ENCODE measurements at places on chromosomes 11 and 22. TPM values are rescaled to one million over a fixed set of nuclear protein-coding genes. Genes with fewer than 3 reads are reported as not detected.

DNA sequence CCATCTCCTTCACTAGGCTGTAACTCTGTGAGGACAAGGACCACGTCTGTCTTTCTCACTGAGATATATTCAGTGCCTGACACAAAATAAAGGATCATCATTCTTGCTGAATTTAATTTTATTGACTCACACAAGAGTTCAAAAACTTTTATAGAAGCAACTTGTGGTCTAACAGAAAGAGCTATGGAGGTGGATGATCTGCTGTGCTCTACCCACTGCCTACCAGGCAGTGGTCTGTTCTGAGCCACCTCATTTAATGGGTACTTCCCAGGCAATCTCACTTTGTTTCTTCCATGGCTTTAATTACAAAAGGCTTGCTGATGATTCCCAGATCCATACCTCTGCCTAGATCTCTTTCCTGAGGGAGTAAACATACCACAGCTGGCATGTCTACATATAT lies 4.7 kb downstream of the BTBD18 start:
- H3K27ac ChIP-seq = no peak overlapping the region
- no peaks in the 10 kb centered on the region for H3K27me3 ChIP-seq
- H3K4me3 ChIP-seq = no peak overlapping the region
- H3K36me3 ChIP-seq = peaks cover 12% of the 10 kb centered on the region

DNA sequence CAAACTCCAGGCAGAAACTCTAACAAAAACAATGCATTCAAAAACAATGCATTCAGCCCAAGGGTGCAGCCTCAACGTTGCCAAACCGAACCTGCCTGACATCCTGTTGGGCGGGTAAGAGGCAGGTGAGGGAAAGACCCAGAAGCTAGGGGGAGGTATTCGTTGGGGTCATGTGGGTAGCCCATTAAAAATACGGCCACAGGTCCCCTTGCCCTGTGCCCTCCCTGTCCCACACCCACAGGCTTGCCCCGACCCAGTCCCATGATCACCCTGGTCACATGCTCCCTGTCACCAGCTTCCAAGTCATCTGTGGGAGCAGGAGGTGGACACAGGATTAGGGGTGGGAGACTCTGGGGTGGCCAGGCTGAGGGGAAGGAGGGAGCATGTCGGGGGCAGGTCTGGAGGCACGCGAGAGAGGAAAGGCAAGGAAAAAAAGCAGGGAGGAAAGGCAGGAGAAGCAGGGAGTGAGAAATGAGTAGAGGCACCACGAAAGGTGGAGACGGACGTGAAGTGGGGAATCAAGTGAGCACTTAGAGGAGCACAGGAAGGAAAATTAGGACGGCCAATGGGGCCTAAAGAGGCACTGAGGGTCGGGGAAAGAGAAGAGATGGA lies 683 bp downstream of the PLA2G6 start:
- DNase-seq = no peak
- no peaks in the 10 kb centered on the region for H3K27me3 ChIP-seq
- peaks cover 35% of the 10 kb centered on the region for H3K4me1 ChIP-seq
- H3K4me3 ChIP-seq = peak overlapping the region; percentile 68
- no peaks in the 10 kb centered on the region for H3K36me3 ChIP-seq

DNA sequence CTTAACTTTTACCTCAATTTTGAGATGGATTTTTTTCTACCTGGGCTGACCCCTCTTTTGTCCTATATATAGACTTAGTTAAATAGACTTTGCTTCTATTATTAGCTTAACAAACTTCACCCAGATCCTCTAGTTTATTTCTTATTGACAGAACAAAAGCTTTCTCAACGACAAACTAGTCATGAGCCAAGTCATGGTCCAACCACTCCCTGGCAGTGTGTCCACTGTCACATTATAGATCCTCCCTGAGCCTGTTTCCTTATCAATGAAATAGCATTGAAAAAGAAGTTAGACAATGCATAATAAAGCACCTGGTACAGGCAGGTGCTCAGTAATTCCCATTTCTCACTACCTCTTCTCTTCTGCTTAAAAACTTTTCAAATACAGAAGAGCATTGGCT lies 155.1 kb downstream of the SPON1 start:
- no peak for DNase-seq
- no peak overlapping the region for H3K27ac ChIP-seq
- no peaks in the 10 kb centered on the region for H3K36me3 ChIP-seq
- H3K4me3 ChIP-seq = no peak overlapping the region
- H3K27me3 ChIP-seq = no peaks in the 10 kb centered on the region
- no peaks in the 10 kb centered on the region for H3K4me1 ChIP-seq

GRCh38 chr11:26712497-26712896 lies 9.4 kb downstream of the SLC5A12 start:
- no peaks in the 10 kb centered on the region for H3K27me3 ChIP-seq
- H3K36me3 ChIP-seq = no peaks in the 10 kb centered on the region
- no peak overlapping the region for H3K27ac ChIP-seq
- DNase-seq = no peak
- no peak overlapping the region for H3K4me3 ChIP-seq

The TSPAN18 gene
- total RNA-seq = 48.6 TPM

DNA sequence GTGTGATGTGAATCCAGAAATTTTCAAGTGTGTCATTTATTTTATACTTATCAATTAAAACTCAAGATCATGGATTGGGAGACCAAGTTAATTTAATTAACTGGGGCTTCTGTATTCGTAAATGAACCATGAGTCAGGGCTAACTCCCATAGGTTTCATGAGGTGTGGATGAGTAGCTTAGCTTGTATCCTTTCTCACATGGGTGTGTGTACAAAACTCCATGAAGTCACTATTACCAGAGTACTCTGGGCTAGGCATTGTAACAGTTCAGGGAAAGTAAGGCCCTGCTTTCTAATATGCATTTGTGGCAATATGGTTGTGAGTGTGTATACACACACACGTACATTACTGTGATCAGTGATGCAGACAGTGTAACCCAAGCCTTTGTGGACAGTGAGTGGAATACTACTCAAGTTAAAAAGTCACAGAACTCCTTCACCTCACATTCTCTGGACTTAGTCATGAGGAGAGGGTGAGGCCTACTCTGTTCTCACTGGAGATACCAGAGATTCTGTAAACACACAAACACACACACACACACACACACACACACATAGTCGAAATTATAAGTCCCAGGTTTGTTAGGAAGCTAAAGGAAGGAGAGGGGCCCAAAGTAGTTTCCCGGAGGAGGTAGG lies 3.5 kb downstream of the CNTF start:
- H3K36me3 ChIP-seq = peaks cover 26% of the 10 kb centered on the region
- H3K4me3 ChIP-seq = no peak overlapping the region
- no peaks in the 10 kb centered on the region for H3K27me3 ChIP-seq
- no peak overlapping the region for H3K27ac ChIP-seq
- DNase-seq = no peak

- H3K27ac ChIP-seq = no peak overlapping the region
- H3K36me3 ChIP-seq = no peaks in the 10 kb centered on the region
- DNase-seq = no peak
- peaks cover 4% of the 10 kb centered on the region for H3K4me1 ChIP-seq
- no peak overlapping the region for H3K4me3 ChIP-seq
These were observed 15.1 kb downstream of the UQCR10 start for GRCh38 chr22:29782061-29782845.

The KDELR3 gene
- 8.9 TPM for total RNA-seq

The EFEMP2 gene
- total RNA-seq = 45.3 TPM

DNA sequence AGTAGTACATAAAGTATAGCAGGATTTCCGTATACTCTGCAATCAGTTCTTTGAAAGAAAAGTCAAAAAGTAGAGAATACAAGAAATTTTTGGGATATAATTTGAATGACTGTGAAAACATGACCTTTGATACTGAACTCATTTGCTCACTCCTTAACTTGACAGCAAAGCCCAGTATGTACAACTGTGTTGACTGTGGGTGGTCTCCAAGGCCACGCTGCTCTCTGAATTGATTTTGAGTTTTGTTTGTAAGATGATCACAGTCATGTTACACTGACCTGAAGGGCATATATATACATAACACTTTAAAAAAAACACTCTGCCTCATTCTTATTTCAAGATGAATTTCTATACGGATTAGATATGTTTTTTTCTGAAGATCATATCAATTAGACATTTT lies 9.5 kb upstream of the AMOTL1 start:
- H3K4me1 ChIP-seq = no peaks in the 10 kb centered on the region
- no peak for DNase-seq
- H3K4me3 ChIP-seq = no peak overlapping the region
- H3K27ac ChIP-seq = no peak overlapping the region
- H3K27me3 ChIP-seq = no peaks in the 10 kb centered on the region
- no peaks in the 10 kb centered on the region for H3K36me3 ChIP-seq

The EHF gene
- total RNA-seq = 99.5 TPM

DNA sequence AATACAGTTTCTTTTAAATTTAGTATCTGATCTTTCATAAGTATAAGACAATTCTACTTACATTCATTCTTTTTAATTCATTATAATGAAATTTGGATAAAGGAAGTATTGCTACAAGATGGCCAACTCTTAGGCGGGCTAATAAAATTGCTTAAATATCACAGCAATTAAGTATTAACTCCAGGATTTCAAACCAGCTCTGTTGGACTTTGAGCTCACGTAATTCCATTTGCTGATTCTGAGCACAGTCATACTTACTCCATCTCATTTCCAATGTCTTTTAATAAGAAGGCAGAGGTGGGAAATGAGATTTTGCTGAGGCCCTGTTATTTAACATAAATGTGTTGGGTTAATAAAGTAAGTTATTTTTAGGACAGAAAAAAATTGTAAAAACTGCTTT lies 748.1 kb downstream of the KCNA4 start:
- H3K27me3 ChIP-seq = no peaks in the 10 kb centered on the region
- no peak overlapping the region for H3K27ac ChIP-seq
- H3K36me3 ChIP-seq = no peaks in the 10 kb centered on the region

The APOA5 gene
- not detected for total RNA-seq

DNA sequence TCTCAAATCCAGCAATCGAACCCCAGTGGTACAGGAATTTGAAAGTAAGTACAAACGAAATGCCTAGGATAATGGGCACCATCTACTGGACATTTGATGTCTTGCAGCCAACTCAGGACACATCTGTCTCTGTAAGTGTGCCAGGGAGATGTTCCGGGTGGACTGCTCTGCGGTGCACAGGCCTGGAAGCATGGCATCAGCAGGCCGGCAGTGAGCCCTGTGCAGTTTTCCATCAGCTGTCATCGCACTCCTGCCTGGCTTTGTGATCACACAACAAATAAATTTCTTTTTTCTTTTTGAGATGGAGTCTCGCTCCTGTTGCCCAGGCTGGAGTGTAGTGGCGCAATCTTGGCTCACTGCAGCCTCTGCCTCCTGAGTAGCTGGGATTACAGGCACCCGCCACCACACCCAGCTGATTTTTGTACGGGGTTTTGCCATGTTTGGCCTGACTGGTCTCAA lies 71.0 kb downstream of the JAM3 start:
- H3K36me3 ChIP-seq = no peaks in the 10 kb centered on the region
- H3K4me1 ChIP-seq = no peaks in the 10 kb centered on the region
- no peak overlapping the region for H3K4me3 ChIP-seq
- H3K27me3 ChIP-seq = no peaks in the 10 kb centered on the region
- peak overlapping the region; percentile 23 for H3K27ac ChIP-seq

GRCh38 chr11:117396970-117397369 lies 69.3 kb downstream of the CEP164 start:
- no peak overlapping the region for H3K27ac ChIP-seq
- H3K4me1 ChIP-seq = no peaks in the 10 kb centered on the region
- peaks cover 69% of the 10 kb centered on the region for H3K36me3 ChIP-seq
- no peak overlapping the region for H3K4me3 ChIP-seq
- DNase-seq = no peak

The VPREB3 gene
- total RNA-seq = not detected

GRCh38 chr22:39348909-39349505 lies 784 bp upstream of the SYNGR1 start:
- no peaks in the 10 kb centered on the region for H3K36me3 ChIP-seq
- H3K27ac ChIP-seq = no peak overlapping the region
- no peaks in the 10 kb centered on the region for H3K27me3 ChIP-seq
- peak; percentile 76 for DNase-seq
- peak overlapping the region; percentile 79 for H3K4me3 ChIP-seq

The EEF1G gene
- 985 TPM for total RNA-seq

DNA sequence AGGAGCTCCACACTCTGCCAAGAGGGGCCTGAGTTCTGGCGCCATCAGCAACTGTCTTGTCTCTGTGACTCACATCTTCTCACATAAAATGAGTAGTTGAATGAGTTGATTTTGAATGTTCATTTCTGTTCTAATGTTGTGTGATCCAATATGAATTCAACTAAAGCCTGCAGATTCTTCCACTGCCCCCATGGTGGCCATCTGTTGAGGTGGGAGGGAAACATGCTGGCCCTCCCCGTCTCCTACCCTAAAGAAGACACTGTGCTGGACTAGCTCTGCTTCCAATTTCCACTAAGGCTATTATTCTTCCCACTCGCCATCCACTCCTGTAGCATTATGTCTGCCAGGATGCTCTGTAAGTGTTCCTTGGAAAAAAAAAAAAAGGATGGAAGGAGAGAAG lies 555.6 kb upstream of the LARGE1 start:
- no peak overlapping the region for H3K27ac ChIP-seq
- no peaks in the 10 kb centered on the region for H3K36me3 ChIP-seq
- no peak for DNase-seq
- H3K27me3 ChIP-seq = no peaks in the 10 kb centered on the region
- H3K4me1 ChIP-seq = no peaks in the 10 kb centered on the region
- H3K4me3 ChIP-seq = no peak overlapping the region

- no peak overlapping the region for H3K27ac ChIP-seq
- H3K27me3 ChIP-seq = no peaks in the 10 kb centered on the region
- H3K36me3 ChIP-seq = no peaks in the 10 kb centered on the region
- DNase-seq = no peak
These were observed 112.3 kb downstream of the SWAP70 start for GRCh38 chr11:9776203-9776602.

The SPCS2 gene
- total RNA-seq = 85.8 TPM

The RGL4 gene
- total RNA-seq = 2.6 TPM

DNA sequence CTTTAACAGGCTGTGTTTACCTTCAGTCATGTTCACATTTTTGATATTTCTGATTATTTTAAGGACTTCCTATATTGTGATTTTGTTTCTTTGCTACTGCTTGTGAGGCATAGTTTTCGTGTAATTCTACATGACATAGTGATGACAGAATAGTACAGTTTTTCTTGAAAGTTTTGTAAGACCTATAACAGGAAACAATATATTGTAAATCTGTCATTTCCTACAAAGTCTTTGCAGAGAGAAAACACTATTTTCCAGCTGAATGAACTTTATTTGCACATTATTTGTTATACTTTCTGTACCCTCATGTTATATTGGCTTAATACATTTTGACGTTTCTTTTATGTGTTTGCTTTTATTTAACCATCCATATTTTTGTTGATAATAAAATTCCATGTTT lies 191.1 kb downstream of the TMEM135 start:
- H3K36me3 ChIP-seq = no peaks in the 10 kb centered on the region
- H3K27ac ChIP-seq = no peak overlapping the region
- no peaks in the 10 kb centered on the region for H3K4me1 ChIP-seq
- H3K27me3 ChIP-seq = no peaks in the 10 kb centered on the region
- H3K4me3 ChIP-seq = no peak overlapping the region

- no peaks in the 10 kb centered on the region for H3K27me3 ChIP-seq
- H3K36me3 ChIP-seq = no peaks in the 10 kb centered on the region
- no peak overlapping the region for H3K4me3 ChIP-seq
- peaks cover 35% of the 10 kb centered on the region for H3K4me1 ChIP-seq
- no peak for DNase-seq
- no peak overlapping the region for H3K27ac ChIP-seq
These were observed 25.5 kb downstream of the NNMT start for GRCh38 chr11:114321621-114322257.

GRCh38 chr22:22720724-22721261 lies 76.4 kb downstream of the GGTLC2 start:
- peak overlapping the region; percentile 75 for H3K27ac ChIP-seq
- no peaks in the 10 kb centered on the region for H3K27me3 ChIP-seq
- no peak overlapping the region for H3K4me3 ChIP-seq
- H3K4me1 ChIP-seq = no peaks in the 10 kb centered on the region
